ENCODE measurements at places on chromosomes 4 and X.

DNA sequence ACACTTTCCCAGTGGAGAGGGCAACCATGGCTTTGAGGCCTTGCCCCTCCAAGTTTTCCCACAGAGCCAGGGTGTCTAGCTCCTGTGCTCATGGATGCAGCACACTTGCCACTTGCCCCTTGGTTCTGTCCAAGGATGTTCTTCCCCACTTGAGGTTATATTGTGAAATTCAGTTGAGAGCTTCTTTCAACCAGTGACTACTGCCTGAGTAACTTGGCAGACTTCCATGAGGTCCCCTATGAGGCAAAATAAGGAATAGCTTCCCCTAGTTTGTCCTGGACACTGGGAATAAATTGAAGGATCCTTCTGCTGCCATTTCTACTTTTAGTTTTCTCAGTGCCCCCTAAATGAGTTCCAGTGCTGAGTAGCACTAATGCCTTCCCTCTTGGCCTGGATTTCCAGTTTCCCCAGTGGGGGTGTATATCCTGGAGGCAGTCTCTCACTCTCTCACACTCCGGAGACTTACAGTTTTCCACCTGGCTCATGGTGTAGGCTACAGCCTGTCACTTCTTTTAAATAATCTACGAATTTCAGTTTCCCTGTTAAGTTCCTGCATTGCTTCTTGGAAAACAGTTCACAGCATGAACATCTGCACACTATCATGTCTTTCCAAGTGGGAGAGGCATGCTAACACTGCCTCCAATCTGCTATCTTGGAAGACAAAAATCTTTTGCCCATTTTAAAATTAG lies 36.4 kb upstream of the ADH4 start:
- DNase-seq, result peak; percentile 70

DNA sequence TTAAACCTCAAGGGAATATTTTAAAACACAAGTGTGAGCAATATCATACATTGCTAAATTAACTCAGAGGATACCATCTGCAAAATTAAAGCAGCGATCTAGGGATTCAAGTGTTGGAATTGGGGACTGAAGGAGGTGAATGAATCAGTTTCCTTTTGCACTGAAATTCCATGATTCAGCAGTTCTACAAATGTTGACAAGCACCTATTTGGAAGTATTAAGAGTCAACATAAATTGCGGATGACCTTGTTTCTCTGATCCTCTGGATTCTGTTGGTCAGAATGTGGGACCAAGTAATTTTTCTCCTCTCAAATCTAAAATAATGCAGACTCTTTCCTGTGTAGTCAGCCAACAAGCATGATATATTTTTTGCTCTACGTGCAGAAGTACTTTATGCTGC lies 78.8 kb downstream of the LDB2 start:
- no peak for DNase-seq

GRCh38 chr4:10690185-10690907 lies 5.8 kb upstream of the CLNK start:
- no peak for DNase-seq

DNA sequence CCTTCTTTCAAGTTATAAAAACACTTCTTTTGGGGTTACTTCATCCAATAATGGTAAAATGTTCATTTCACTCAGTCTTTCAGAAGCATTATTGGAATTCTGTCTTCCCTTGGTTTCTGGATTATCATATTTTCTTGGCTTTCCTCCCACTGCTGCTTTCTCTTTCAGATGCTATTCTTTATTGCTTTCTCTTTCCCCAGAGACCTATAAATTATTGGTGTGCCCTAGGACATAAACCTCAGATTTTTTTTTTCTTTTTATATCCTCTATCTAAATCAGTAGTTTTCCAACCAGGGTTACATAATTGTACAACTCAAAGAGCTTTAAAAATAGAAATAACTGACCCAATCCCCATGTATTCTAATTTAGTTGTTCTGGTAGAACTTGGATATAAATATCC lies 1005.5 kb downstream of the ARAP2 start:
- DNase-seq, result no peak

- DNase-seq, result no peak
Observed at GRCh38 chr4:22471999-22472461, 43.8 kb downstream of the ADGRA3 start.

DNA sequence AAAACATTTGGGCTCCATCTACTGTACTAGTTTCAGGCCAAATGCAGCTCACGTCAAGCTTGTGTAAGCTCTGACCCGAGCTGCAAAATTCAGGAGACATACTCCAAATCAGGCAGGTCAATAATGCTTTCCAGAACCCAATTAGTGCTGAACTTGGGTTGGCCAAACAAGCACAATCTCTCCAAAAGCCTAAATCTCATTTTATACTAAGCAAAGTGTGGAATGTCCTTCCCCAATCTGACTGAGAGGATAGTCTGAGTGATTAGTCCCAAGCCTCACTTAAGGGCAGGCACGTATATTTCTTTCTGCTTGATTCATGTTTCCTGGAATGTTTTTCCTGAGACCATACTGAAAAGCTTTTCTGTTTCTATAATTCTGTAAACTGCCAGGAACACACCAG lies 79.9 kb downstream of the NKX6-1 start:
- DNase-seq, result no peak

DNA sequence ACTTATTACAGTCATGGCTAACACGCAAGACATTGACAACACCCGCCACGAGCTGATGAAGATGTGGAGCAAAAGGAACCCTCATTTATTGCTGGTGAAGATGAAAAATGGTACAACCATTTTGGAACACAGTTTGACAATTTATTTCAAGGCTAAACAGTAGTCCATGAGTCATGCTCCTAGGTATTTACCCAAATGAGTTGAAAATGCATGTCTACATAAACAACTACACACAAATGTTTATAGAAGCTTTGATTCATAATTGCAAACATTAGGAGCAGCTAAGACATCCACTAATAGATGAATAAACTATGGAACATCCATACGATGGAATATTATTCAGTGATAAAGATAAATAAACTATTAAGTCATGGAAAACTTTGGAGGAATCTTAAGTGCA lies 580.1 kb downstream of the RAPGEF2 start:
- no peak for DNase-seq
